CD14-positive monocyte (primary cell): ENCODE measurements at places on chromosomes 11 and 22. TPM values are rescaled to one million over a fixed set of nuclear protein-coding genes. Genes with fewer than 3 reads are reported as not detected.

DNA sequence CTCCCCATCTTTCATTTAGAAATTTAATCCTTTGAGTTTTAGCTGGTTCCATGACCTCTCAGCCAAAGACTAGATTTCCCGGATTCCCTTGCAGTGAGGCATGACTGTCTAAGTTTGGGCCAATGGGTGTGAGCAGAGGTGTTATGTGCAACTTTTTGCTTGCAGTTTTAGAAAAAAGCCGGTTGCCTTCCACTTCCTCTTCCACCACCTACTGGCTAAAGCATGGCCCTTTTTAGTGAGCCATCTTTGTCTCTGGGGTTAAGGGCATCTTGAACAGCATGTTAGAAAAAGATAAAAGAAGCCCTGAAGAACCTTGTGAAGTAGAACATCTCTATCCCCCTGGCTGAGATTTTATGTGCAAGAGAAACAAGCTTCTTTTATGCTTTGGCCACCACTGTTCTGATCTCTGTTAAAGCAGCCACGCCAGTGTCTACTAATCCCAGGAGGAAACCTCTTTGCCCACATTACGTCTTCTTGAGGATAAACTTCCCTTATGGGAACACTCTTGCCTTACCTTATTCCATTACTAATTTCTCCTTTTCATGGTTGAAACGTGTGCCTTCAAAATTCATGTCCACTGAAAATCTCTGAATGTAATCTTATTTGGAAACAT is 279.9 kb downstream of the TENM4 start:
- DNase-seq: no peak

DNA sequence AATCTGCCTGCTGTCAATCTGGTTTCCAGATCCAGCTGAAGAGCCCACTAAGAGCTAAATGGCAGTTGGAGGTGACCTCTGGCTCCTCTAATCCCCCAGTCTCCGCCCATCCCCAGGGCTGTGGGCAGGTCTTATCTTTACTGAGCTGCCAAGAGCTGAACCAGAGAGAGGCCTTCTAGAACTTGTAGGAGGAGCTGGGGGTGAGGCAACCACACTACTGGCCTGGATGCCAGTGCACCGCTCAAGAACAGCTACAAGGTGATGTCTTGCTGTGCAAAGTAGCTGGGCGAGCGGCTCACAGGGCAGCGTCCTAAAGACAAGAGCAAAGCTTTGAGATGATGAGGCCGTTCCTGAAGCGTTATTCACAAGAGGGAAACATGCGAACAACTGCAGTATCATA is 374.6 kb downstream of the CTTN start:
- no peak for DNase-seq

DNA sequence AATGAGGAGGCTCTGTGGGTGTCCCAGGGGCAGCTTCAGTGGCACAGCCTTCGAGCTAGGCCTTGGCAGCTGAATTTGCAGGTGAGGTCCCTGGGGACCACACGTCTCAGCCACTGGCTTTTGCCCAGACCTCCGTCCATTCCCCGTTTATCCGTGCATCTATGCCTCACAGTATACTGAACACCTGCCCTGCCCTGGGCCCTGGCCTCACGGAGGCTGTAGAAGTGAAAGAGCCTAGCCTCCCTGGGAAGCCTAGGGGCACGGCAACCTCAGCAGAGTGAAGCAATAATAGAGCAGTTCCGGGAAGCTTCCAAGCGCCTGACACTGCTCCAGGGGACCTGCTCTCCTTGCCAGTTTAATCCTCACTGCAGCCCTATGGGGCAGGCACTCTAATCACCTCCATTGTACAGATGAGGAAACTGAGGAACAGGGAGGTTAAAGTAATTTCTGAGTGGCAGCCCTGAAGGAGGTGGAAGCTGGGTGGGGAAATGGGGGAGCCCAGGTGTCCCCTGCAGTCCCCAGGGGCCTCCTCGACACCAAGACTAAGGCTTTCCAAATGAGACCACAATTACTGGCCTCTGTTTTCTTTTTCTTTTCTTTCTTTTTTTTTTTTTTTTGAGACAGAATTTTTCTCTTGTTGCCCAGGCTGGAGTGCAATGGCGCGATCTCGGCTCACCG is 2.7 kb upstream of the NFAM1 start:
- DNase-seq: peak; percentile 42

DNA sequence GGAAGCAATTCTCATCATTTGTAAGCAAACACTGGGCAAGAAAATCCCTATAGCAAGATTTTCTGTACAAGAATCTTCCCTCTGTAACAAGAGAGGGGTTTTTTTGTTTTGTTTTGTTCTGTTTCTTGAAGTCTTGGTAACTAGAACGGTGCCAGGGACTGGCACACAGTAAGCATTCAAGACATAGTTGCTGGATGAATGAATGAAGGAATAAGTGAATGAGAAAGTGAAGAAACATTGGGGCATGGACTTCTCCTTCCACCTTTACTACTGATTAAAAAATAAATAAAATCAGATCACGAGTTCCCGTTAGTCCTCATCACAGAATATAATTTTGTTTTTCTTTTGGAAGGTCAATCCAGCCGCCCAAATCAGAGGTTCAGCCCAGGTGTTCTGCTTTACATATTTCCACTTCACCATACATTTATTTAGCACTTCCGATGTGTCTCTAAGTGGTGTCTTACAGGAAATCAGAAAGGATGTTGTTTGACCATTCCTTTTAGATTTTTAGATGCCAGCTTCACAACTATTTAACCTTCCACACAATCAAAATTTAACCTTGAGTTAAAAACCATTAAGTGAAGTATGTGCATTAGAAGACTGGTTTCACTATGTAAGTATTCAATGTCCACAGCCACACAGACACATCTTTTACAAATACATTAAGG is 281.2 kb downstream of the CADM1 start:
- DNase-seq: no peak

DNA sequence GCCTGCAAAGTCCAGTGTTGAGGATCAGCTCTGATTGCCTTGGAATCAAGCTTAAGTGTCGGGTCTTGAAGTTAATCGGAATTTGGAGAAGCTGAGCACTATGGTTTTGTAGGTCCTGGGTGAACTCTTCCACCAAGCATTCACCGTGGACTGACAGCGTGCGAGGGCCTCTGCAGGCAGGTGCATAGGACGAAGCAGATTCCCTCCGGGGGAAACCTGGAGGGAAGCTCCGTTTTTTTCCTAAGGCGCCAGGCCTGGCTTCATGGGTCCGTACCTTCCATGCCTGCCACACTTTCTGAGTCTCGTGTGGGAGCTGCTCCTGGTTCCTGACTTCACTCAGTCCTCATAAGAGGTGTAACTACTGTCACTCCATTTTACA is 170.1 kb downstream of the CRYBB2 start:
- no peak for DNase-seq

DNA sequence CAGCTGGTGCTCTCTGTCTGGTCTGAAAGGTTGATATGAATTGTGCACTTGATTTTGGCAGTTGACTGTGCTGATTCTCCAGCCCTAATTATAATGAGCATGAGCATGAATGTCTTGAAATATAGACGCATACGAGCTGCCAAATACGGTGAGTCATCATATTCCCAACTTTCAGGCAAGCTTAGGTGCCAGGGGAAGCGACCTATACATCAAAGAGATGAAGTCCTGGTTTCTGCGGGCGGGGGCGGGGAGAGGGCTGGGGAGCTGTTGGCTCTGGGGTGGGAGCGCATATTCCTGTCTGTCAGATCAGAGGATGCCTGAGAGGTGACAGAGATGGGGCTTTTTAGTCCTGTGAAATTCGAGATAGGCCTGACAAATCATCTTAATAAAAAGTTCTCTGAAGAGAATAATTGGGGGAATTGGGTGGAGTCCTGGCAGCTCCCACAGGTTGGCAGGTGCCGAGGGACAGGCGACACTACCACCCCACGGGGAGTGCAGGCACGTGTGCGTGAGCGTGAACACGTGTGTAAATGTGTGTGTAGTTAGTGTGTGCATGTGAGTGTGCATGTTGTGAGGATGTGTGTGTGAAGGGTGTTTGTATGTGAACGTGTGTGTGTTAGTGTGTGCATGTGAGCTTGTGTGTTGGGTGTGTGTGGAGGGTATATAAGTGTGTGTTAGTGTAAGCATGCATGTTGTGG is 865.3 kb downstream of the TBC1D22A start:
- no peak for DNase-seq

GRCh38 chr11:15163136-15163535 is 48.4 kb downstream of the INSC start:
- DNase-seq: no peak

- no peak for DNase-seq
These were observed 1.1 kb downstream of the MOB2 start for GRCh38 chr11:1485504-1485885.

- DNase-seq: peak; percentile 79
These were observed 35.6 kb upstream of the TPBGL start for GRCh38 chr11:75204685-75205563.

DNA sequence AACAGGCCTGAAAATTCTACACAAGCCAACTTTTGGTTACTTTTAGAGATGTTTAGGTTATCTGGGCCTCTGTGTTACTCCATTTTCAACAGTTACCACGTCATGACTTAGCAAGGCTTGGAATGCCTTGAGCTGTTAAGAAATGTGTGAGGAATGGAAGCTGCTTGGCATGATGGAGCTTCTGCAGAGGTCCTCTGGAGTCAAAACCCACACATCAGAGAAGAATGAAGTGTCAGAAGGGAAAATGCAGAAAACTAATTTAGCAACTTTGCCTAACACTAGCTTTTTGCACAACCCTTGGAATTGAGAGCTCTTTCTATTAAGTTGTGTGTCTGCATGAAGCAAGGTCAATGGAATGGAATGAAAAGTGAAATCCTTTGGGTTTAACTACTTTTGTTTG is 27.4 kb downstream of the FAT3 start:
- DNase-seq: no peak

DNA sequence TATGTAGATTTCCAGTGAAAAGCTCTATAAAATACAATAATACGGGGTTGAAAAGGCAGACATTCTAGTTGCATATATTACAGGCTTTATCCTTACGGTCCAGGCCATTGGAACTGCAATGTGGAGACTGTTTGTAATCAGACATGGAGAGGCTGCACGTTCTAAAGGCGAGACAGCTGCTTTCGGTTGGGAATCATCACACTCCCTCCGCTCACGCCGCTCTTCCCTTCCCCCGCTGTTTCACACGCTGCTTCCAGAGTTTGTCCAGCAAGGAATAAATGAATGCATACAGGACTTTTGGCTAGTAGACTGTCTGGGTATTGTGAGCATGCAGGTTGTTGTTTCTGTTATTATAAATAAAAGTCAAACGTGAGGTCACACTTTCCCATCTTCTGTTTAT is 13.5 kb upstream of the EFCAB6 start:
- DNase-seq: no peak

DNA sequence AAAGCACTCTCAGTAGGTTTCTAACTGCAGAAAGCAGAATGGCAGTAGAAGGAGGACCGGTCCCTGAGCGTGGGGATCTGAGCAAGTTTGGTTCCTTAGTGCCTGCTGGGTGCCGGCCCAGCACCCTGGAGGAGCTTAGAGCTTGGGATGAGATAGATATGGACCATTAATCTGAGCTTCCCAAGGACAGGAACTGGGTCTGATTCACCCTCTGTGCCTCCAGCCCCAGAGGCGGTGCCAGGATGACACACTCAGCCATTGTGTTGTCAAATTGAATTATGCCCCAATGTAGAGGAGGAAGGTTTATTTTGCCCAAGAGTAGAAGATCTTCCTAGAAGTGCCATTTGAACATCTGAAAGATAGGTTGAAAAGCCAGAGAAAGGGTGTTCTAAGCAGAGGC is 4.3 kb downstream of the ZC3H7B start:
- no peak for DNase-seq

DNA sequence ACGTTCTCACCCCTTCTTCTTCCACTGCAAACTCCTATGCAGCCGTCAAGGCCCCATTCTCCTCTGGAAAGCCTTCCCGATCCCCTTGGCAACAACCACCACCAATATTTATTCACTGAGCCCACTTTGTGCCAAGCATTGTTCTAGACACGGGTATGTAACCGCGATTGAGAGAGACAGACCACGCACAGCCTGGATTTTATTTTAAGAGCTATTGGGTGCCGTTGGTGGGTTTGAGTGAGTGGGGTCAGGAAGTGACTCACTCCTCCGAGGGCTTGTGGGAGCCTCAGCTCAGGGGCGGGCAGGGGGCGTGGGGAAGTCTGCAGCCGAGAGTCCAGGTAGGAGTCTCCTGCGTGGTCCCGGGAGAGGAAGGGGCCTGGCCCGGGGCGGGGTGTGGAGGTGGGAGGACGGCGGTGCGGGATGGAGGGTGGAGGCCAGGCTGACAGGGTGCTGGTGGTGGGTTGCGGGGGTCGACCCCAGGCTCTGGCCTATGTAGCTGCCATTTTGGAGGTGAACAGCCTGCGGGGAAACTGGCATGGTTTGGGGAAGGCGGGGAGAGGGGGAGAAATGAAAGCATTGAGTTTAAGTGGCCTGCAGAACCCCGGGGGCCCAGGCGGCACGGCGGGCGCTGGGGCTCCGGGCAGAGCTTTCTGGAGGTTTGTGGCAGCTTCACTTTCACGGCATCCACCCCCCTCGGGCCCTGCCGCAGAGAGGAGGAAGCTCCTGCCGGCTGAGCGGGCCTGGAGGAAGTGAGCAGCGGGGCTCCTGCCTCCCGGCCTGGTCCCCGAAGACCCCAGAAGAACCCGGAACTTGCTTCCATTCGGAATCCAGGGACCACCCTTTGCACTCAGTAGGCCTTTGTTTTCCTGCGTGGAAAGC is 547 bp downstream of the PARVG start:
- DNase-seq: peak; percentile 73

- DNase-seq: no peak
These were observed 59.6 kb downstream of the THAP12 start for GRCh38 chr11:76321340-76321739.

- DNase-seq: no peak
These were observed 2.1 kb downstream of the UCP3 start for GRCh38 chr11:74006743-74007304.

Gene FOLR1
- polyA plus RNA-seq: not detected in 2 replicates

Gene PLEKHB1
- polyA plus RNA-seq: 0.25 TPM

Gene TST
- 17.3 and 25.9 TPM in 2 replicates for polyA plus RNA-seq

Gene CFL1
- polyA plus RNA-seq: 1,281 and 2,076 TPM in 2 replicates

Gene EMID1
- not detected for polyA plus RNA-seq

Gene CHRDL2
- polyA plus RNA-seq: not detected

Gene CAVIN3
- 11.2 TPM for polyA plus RNA-seq

Gene KCNJ11
- polyA plus RNA-seq: not detected

Gene TRIM34
- 21.9 TPM for polyA plus RNA-seq

Gene LGR4
- polyA plus RNA-seq: 0.92 TPM

Gene SYT7
- polyA plus RNA-seq: not detected in 2 replicates

Gene DDX10
- polyA plus RNA-seq: 3.2 and 6.3 TPM in 2 replicates

Gene DRD2
- polyA plus RNA-seq: not detected

Gene RGL4
- polyA plus RNA-seq: 2.4 TPM

Gene PACS1
- polyA plus RNA-seq: 8.1 TPM

Gene DMC1
- polyA plus RNA-seq: not detected in 2 replicates

Gene HEPHL1
- polyA plus RNA-seq: not detected in 2 replicates
